Body of pancreas (tissue), 4 donors: ENCODE measurements at places on chromosomes 16 and 17.

GRCh38 chr16:88853325-88853941, 3.3 kb downstream of the GALNS start:
- H3K36me3 ChIP-seq = no peaks in the 10 kb centered on the region
- H3K27me3 ChIP-seq = no peaks in the 10 kb centered on the region
- DNase-seq = no peak
- H3K4me1 ChIP-seq = peaks cover 17% of the 10 kb centered on the region
- H3K27ac ChIP-seq = no peak overlapping the region
- no peak overlapping the region for H3K4me3 ChIP-seq

GRCh38 chr17:17413821-17414220, 63.0 kb upstream of the MED9 start:
- no peak for DNase-seq
- no peak overlapping the region for H3K4me3 ChIP-seq
- H3K36me3 ChIP-seq = no peaks in the 10 kb centered on the region

- no peaks in the 10 kb centered on the region for H3K36me3 ChIP-seq
- no peak overlapping the region for H3K27ac ChIP-seq
- H3K4me1 ChIP-seq = peaks cover 4% of the 10 kb centered on the region
- DNase-seq = no peak
Measured at GRCh38 chr17:71338396-71338795, 782.4 kb upstream of the SOX9 start.

- H3K27me3 ChIP-seq = no peaks in the 10 kb centered on the region
- no peak overlapping the region for H3K4me3 ChIP-seq
- no peaks in the 10 kb centered on the region for H3K4me1 ChIP-seq
- H3K27ac ChIP-seq = no peak overlapping the region
- DNase-seq = no peak
Measured at GRCh38 chr16:27408602-27409031, 6.6 kb downstream of the IL21R start.

- no peaks in the 10 kb centered on the region for H3K27me3 ChIP-seq
- no peak overlapping the region for H3K4me3 ChIP-seq
- peaks cover 30% of the 10 kb centered on the region for H3K4me1 ChIP-seq
- no peak for DNase-seq
Measured at GRCh38 chr17:69418535-69418934, 4.0 kb downstream of the MAP2K6 start.

DNA sequence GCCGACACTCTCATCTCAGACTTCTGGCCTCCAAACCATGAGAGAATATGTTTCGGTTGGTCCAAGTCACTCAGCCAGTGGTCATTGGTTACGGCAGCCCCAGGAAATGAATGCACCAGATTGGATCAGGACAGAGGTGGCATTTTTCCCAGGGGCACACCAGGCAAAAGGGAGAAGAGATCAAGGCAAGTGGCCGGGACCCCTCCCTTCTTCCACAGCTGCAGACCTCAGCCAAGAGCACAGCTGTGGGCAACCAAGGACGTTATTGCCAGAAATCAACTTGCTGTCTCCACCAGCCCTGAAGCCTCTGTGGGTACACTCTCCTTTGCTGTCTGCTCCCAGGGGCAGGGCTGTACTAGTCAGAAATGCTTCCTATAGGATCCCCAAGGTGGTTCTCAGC, 20.7 kb downstream of the LRRC75A start:
- no peaks in the 10 kb centered on the region for H3K36me3 ChIP-seq
- no peak for DNase-seq
- peaks cover 5% of the 10 kb centered on the region for H3K4me1 ChIP-seq

DNA sequence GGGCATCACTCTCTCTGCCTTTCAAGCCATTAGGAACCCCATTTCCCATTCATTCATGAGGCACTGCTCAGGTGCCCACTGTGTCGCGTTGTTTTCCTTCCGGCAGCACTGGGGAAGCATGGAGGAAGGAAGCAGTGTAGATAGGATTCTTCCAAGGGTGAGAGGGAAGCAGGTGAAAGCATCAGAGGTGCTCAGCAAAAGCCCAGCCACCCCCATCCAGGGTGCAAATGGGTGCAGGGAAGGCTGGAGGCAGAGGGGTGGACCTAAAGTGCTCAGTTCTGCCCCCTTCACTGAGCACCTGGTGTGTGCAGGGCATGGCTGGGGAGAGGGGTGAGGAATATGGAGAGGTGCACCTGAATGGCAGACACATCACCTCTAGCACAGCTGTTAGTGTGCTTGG, 3.4 kb upstream of the NXPH3 start:
- no peak overlapping the region for H3K4me3 ChIP-seq
- no peaks in the 10 kb centered on the region for H3K27me3 ChIP-seq
- no peak for DNase-seq
- no peaks in the 10 kb centered on the region for H3K36me3 ChIP-seq
- H3K27ac ChIP-seq = no peak overlapping the region

- H3K36me3 ChIP-seq = no peaks in the 10 kb centered on the region
- peak; percentile 55 for DNase-seq
- peak overlapping the region; percentile 99 for H3K27ac ChIP-seq
- H3K27me3 ChIP-seq = no peaks in the 10 kb centered on the region
Measured at GRCh38 chr17:60525328-60525684, 736 bp downstream of the APPBP2 start.

GRCh38 chr17:79415365-79415764, 195.5 kb downstream of the RBFOX3 start:
- DNase-seq = no peak
- H3K4me1 ChIP-seq = peaks cover 3% of the 10 kb centered on the region
- H3K36me3 ChIP-seq = no peaks in the 10 kb centered on the region
- H3K27me3 ChIP-seq = peaks cover 13% of the 10 kb centered on the region
- no peak overlapping the region for H3K4me3 ChIP-seq

- no peaks in the 10 kb centered on the region for H3K4me1 ChIP-seq
- no peak overlapping the region for H3K4me3 ChIP-seq
- H3K27ac ChIP-seq = no peak overlapping the region
- peaks cover 7% of the 10 kb centered on the region for H3K27me3 ChIP-seq
- H3K36me3 ChIP-seq = no peaks in the 10 kb centered on the region
Measured at GRCh38 chr17:4751932-4752331, 12.2 kb upstream of the CXCL16 start.

DNA sequence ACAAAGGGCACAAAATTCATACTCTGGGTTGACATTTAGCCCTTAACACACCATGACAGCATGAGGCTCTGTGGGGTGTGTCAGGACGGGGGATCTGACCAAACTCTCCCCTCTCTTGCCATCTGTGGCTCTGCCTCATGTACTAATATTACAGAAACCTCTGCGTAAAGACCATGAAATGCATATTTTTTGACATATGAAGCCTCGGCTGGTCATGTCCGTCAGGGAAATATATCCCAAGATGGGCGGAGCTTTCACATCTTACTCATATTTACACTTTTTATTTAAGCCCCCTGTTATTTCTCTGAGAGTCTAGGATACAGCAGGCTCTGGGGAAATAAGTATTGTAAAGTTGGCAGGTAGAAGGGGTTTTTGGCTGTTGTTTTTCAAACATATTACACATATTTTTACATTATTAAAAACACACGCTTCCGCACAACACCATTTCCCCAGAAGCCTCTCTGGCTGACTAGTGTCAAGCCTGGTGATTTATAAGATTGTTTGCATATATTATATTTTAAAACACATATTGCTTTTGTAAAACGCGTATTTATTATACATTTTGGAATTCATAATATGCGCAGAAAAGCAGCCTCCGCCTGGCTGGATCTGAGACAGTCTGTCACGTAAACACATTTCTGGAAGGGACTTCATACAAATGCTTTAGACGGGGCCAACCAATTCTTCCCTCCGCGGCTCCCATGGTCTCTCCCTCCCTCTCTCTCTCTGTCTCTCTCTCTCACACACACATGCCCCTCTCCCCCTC, 237.7 kb upstream of the ZFHX3 start:
- no peak for DNase-seq
- no peaks in the 10 kb centered on the region for H3K36me3 ChIP-seq
- H3K27me3 ChIP-seq = no peaks in the 10 kb centered on the region
- no peak overlapping the region for H3K4me3 ChIP-seq

DNA sequence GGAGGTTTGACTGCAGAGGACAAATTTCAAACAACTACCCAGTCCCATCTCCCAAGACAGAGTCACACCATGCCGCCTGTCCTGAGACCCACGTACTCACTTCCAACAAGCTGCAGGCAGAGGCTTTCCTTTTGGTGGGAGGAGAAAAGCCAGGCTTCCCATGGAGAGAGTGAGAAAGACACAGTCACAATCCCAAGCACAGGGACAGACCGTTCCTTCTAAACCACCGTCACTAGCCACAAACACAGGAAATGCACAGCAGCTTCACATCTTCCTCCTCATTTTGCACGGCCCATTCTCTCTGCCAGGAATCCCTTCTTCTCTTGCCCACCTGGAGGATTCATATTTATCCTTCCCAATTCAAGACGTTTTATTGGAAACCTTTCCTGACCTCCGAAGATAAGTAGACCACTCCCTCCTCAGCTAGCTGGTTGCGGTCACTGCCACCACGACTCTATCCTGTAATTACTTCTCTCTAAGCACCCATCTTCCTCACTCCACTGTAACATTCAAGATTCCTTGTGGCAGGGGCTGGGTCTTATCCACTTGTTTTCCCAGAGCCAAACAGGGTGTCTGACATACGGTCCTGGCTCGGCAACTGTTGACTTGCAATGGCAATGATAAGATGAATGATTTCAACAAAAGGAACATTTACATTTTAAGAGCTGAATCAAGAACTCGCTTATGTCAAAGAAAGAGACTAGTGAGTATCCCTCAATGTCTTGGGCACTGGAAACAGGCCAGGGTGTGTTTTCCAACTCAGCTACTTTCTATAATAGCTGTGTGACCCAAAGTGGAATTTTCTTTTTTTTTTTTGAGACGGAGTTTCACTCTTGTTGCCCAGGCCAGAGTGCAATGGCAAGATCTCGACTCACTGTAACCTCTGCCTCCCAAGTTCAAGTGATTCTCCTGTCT, 87.6 kb downstream of the XYLT1 start:
- peak overlapping the region; percentile 61 for H3K27ac ChIP-seq
- peaks cover 24% of the 10 kb centered on the region for H3K4me1 ChIP-seq
- DNase-seq = peak; percentile 48
- H3K36me3 ChIP-seq = no peaks in the 10 kb centered on the region

- H3K4me3 ChIP-seq = no peak overlapping the region
- no peak overlapping the region for H3K27ac ChIP-seq
- H3K36me3 ChIP-seq = no peaks in the 10 kb centered on the region
Measured at GRCh38 chr17:54666559-54666958, 234.1 kb upstream of the TOM1L1 start.

- H3K4me3 ChIP-seq = peak overlapping the region; percentile 87
- H3K4me1 ChIP-seq = peaks cover 44% of the 10 kb centered on the region
- peak overlapping the region; percentile 37 for H3K27ac ChIP-seq
- no peaks in the 10 kb centered on the region for H3K36me3 ChIP-seq
Measured at GRCh38 chr16:14303639-14304394, 232.7 kb downstream of the MRTFB start.

GRCh38 chr17:80063830-80064585, 27.6 kb downstream of the CCDC40 start:
- H3K36me3 ChIP-seq = no peaks in the 10 kb centered on the region
- DNase-seq = peak; percentile 54
- H3K4me3 ChIP-seq = no peak overlapping the region
- H3K27ac ChIP-seq = peak overlapping the region; percentile 57
- H3K27me3 ChIP-seq = no peaks in the 10 kb centered on the region

- H3K36me3 ChIP-seq = no peaks in the 10 kb centered on the region
- no peaks in the 10 kb centered on the region for H3K4me1 ChIP-seq
- DNase-seq = no peak
- no peak overlapping the region for H3K4me3 ChIP-seq
- H3K27me3 ChIP-seq = no peaks in the 10 kb centered on the region
Measured at GRCh38 chr16:57564571-57565270, 22.3 kb downstream of the ADGRG5 start.

- no peaks in the 10 kb centered on the region for H3K4me1 ChIP-seq
- no peak for DNase-seq
- H3K4me3 ChIP-seq = no peak overlapping the region
- no peak overlapping the region for H3K27ac ChIP-seq
- no peaks in the 10 kb centered on the region for H3K27me3 ChIP-seq
Measured at GRCh38 chr16:27378871-27379481, 23.0 kb upstream of the IL21R start.

DNA sequence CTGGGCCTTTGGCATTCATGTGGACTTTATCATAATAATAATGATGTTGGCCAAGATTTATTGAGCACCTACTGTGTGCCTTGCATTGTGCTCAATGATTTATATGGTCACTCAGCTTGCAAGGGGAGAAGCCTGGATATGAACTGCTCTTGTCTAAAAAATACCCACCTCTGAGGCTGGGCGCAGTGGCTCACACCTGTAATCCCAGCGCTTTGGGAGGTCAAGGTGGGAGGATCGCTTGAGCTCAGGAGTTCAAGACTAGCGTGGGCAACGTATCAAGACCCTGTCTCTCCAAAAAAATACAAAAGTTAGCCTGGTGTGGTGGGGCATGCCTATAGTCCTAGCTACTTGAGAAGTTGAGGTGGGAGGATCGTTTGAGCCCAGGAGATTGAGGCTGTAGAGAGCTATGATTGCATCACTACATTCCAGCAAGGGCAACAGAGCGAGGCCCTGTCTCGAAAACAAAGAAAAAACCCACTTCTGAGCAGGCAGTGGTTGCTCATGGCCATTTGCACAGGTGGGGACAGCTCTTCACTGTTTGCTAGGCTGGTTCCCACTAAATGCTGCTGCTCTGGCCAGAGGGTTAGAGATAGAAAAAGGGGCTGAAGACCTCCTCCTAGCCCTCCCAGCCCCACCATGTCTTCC, 4.3 kb upstream of the ADGRG1 start:
- no peaks in the 10 kb centered on the region for H3K27me3 ChIP-seq
- peaks cover 73% of the 10 kb centered on the region for H3K4me1 ChIP-seq
- no peak for DNase-seq
- no peaks in the 10 kb centered on the region for H3K36me3 ChIP-seq

DNA sequence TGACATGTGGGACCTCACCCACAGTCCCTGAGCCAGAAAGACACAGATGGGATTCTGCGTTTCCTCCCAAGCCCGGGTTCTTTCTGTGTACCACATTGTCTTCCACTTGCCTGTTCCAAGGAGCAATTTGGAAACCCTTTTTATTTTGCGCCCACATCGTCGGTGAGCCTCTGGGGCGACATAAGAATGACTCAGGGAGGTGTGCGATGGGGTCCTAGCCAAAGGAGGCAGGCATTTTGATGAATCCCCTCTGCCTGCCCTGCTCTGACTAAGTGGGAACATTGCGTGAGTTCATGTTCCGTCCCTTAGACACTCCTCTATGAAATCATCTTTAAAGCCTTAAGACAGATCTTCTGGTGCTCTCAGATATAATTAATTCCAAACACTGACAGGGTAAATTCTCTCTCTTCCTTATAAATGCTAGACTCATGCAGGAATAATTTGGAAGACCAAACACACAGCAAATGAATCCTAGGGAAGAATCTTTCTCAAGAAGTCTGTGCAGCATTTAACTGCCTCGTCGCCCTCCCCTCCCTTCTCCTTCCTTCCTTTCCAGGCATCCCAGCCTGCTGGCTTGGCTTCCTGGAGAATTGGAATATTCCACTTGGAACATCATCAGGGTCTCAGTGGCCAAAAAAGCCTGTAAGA, 52.7 kb upstream of the FOXF1 start:
- no peak overlapping the region for H3K27ac ChIP-seq
- H3K36me3 ChIP-seq = no peaks in the 10 kb centered on the region
- DNase-seq = peak; percentile 8
- H3K27me3 ChIP-seq = no peaks in the 10 kb centered on the region

GRCh38 chr16:47699106-47699505, 238.0 kb downstream of the PHKB start:
- H3K4me3 ChIP-seq = no peak overlapping the region
- H3K27ac ChIP-seq = no peak overlapping the region
- H3K27me3 ChIP-seq = no peaks in the 10 kb centered on the region
- peaks cover 5% of the 10 kb centered on the region for H3K36me3 ChIP-seq

- no peak overlapping the region for H3K27ac ChIP-seq
- no peak overlapping the region for H3K4me3 ChIP-seq
- no peaks in the 10 kb centered on the region for H3K27me3 ChIP-seq
Measured at GRCh38 chr17:9204637-9205329, 183.5 kb downstream of the NTN1 start.

- no peaks in the 10 kb centered on the region for H3K36me3 ChIP-seq
- no peak overlapping the region for H3K27ac ChIP-seq
- H3K27me3 ChIP-seq = no peaks in the 10 kb centered on the region
- no peaks in the 10 kb centered on the region for H3K4me1 ChIP-seq
Measured at GRCh38 chr16:55275167-55275566, 48.8 kb upstream of the IRX6 start.
